Skin of body (tissue), 3 donors: ENCODE measurements at places on chromosomes 12 and 14. TPM values are rescaled to one million over a fixed set of nuclear protein-coding genes. Genes with fewer than 3 reads are reported as not detected.

Gene B4GALNT3
- total RNA-seq, result 12.7 TPM

Gene FZD10
- 7.7 TPM for total RNA-seq

Gene FOXN4
- 0.10 TPM for total RNA-seq

Gene KRT82
- 15.8 TPM for total RNA-seq

Gene DIO2
- 8.6 TPM for total RNA-seq

Gene LTB4R2
- 13.9 TPM for total RNA-seq

Gene FAM222A
- 1.4 TPM for total RNA-seq

Gene ACTN1
- 112 TPM for total RNA-seq

Gene PRICKLE1
- 34.7 TPM for total RNA-seq

Gene ESR2
- 1.5 TPM for total RNA-seq

Gene ALKBH2
- total RNA-seq, result 15.4 TPM

Gene OAS2
- total RNA-seq, result 2.2 TPM

Gene SMCO2
- not detected for total RNA-seq

Gene PRKD1
- total RNA-seq, result 16.9 TPM

Gene NEUROD4
- total RNA-seq, result not detected
